ENCODE measurements at places on chromosomes 11 and 22.
A peak's percentile ranks its signal among the peaks of the same experiment; 100 is the strongest.

GRCh38 chr11:61413496-61413895 lies 16.3 kb downstream of the CPSF7 start:
- DNase-seq = no peak

GRCh38 chr11:116687458-116688201 lies 85.2 kb downstream of the BUD13 start:
- DNase-seq = no peak

DNA sequence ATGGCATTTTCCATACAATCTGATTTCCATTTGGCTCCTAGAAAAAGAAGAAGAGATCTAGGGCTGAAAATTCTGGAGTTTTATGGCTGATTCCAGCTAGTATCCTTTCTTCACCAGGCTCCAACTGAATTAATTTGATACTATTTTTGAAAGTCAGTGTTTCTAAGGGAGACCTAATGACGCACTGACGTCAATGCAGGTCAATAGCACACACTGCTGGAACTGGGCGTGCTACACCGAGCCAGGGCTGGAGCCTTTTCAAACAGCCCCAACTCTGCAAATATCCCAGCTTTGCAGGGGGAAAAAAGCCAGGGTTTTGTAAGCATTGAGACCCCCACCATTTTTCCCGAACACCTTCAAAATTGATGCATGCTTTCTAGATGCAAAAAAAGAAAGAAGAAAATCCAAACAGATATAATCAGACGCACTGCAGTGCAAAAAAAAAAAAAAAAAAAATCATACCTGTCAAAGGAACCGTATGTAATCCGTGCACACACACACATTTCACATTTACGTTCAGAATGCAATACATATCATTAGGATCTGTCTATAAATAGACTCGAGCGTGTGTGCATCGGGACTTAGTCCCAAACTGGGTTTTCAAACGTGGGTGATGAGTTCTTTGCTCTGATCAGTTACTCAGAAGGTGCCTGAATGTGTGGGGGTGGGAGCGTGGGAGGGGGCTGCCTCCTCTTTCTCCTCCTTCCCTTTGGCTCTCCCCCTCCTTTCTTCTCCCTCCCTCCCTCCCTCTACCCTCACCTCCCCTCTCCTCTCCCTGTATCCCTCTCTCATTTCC lies 124.5 kb upstream of the HSD17B12 start:
- DNase-seq = peak; percentile 25

DNA sequence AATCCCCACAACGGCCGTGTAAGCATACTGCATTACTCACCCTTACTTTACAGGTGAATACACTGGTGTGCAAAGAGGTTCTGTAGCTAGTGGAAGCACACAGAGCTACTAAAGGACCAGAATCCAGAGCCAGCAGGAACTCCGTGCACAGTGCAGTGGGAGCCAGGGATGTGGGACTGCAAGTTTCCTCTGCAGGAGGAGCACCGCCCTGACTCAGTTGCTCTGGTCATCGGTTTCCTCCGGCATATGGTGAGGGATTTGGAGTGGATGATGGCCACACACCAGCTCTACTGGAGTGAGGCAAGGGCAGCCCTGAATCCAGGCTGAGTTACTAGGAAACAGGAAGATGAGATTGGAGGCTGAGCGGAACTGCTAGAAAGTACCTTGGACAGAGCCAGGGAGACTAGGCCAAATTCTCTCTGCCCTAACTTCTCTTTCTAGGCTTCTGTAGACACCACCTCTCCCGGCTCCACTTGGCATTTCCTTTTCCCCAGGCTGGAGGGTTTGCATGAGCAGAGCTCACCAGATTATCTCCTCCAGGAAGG lies 18.2 kb upstream of the C22orf42 start:
- no peak for DNase-seq

Data from pancreas (tissue), 10 donors.